Glutamatergic neuron (in vitro differentiated cells): ENCODE measurements at places on chromosomes 3 and 15.

- no peak for DNase-seq
- H3K36me3 ChIP-seq: no peaks in the 10 kb centered on the region
- H3K4me1 ChIP-seq: no peaks in the 10 kb centered on the region
- no peaks in the 10 kb centered on the region for H3K27me3 ChIP-seq
- no peak overlapping the region for H3K4me3 ChIP-seq
- no peak overlapping the region for H3K27ac ChIP-seq
These were observed 38.1 kb upstream of the LDHAL6B start for GRCh38 chr15:59168536-59168935.

GRCh38 chr15:39106950-39107349 is 473.9 kb upstream of the THBS1 start:
- no peak for DNase-seq
- H3K36me3 ChIP-seq: no peaks in the 10 kb centered on the region
- no peaks in the 10 kb centered on the region for H3K27me3 ChIP-seq
- no peaks in the 10 kb centered on the region for H3K4me1 ChIP-seq
- H3K4me3 ChIP-seq: no peak overlapping the region
- H3K27ac ChIP-seq: no peak overlapping the region

DNA sequence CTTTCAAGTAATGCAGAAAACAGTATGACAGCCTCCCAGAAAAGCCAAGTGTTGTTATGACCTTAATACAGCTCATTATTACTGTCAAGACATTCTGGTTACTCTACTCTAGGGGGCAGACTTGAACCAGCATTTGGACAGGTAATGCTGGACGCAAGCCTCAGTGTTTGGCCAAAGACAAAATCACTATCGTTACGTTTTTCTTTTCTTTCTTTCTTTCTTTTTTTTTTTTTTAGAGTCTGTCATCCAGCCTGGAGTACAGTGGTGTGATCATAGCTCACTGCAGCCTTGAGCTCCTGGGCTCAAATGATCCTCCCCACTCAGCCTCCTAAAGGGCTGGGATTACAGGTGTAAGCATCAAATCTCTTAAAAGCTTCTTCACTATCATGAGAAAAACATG is 29.4 kb upstream of the TMEM45A start:
- H3K36me3 ChIP-seq: no peaks in the 10 kb centered on the region
- H3K27ac ChIP-seq: no peak overlapping the region
- H3K4me3 ChIP-seq: no peak overlapping the region
- no peaks in the 10 kb centered on the region for H3K27me3 ChIP-seq

DNA sequence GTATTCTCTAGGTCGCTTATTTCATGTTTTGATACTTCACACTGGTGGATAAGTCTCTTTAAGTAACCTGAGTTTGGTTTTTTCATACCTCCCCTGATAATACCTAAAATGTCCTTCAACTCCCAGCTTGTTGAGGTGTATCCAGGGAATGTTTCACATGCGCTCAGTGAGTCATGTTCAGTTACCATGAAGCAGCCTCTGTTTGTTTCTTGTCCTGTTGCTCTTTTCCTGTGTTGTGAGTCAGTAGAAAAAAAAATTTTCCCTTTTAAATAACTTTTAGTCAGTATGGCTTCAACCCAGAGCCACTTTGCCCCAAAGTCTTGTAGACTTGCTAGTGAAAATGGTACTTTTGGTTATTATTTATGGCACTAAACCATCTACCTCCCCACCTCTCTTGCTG is 278.4 kb upstream of the ZPLD1 start:
- no peaks in the 10 kb centered on the region for H3K4me1 ChIP-seq
- no peak for DNase-seq
- H3K27ac ChIP-seq: no peak overlapping the region

GRCh38 chr15:41493205-41493901 is at the start of gene ITPKA:
TSS of gene ITPKA (plus strand) at chr15:41493874. CDS start at chr15:41493928, 54 bp downstream.
- H3K4me1 ChIP-seq: peaks cover 6% of the 10 kb centered on the region
- H3K4me3 ChIP-seq: peak within 1 kb of the TSS; percentile 79
- peak; percentile 61 for DNase-seq
- no peak within 1 kb of the TSS for H3K27ac ChIP-seq
- peaks cover 24% of the 10 kb centered on the region for H3K27me3 ChIP-seq

DNA sequence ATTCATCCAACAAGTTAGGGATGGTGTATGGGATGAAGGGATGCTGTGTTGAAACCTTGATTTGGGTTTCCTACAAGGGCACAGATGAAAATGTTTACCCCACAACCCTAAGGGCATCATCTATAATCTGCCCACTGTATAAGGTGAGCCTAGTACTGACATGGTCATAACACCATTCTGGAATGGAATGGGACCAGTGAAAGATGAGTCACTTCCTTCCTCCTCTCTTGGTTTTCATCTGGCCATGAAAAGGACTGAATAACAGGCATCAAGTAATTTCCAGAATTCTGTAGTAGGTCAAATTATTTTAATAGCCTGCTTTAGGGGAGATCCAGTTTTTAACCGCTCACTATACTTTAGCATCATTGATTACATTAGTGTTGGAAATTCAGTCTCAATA is 538.6 kb downstream of the NR2F2 start:
- no peak overlapping the region for H3K27ac ChIP-seq
- H3K4me1 ChIP-seq: no peaks in the 10 kb centered on the region
- DNase-seq: no peak

- DNase-seq: no peak
- no peak overlapping the region for H3K4me3 ChIP-seq
- peaks cover 8% of the 10 kb centered on the region for H3K4me1 ChIP-seq
- H3K27ac ChIP-seq: no peak overlapping the region
- H3K27me3 ChIP-seq: no peaks in the 10 kb centered on the region
- H3K36me3 ChIP-seq: no peaks in the 10 kb centered on the region
These were observed 6.9 kb upstream of the NME9 start for GRCh38 chr3:138336454-138336999.

DNA sequence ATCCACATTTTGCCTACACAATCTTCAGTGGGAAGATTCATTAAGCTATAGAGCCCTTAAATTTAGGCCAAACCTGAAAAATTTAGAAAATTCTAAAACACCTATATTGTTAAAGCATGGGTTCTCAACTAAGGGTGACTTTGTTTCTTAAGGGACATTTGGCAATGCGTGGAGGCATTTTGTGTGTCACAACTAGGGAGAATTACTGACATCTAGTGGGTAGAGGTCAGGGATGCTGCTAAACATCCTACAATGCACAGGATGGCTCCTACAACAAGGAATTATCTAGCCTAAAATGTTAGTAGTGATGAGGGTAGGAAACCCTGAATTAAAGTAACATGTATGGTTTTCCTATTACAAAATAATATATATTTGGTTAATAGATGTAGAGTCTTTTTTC is 55.8 kb downstream of the TBC1D5 start:
- H3K27ac ChIP-seq: no peak overlapping the region
- H3K27me3 ChIP-seq: no peaks in the 10 kb centered on the region
- no peaks in the 10 kb centered on the region for H3K36me3 ChIP-seq
- no peak for DNase-seq
- H3K4me3 ChIP-seq: no peak overlapping the region

DNA sequence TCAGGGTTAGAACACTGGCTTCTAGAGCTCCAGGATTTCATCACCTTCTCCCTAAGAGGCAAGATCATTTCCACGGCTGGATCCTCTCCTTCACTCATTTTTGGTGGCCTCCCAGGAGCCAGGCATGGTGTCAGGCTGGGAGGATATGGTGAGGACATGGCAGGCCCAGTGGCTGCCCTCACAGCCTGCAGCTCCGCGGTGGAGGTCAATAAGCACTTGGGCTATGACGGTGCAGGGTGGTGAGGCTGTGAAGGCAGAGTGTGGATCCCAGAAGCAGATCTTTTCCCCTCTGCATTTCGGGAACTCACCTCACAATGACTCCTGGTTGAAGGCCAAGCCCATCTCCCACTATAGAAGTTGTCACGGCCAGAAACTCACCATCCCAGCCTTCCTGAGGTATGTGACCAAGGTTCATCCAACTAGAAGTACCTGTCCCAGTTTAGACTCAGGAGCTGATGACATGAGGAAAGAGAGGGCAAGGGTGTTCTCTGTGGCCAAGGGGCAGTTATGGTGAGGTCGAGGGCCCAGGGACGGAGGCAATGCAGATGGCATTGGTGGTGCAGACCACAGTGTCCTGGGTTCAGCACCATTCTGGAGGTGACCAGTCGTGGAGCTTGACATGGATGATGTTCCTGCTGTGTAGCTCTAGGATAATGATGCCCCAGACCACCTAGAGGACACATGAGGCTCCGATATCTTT is 100.1 kb upstream of the SMAD3 start:
- H3K27me3 ChIP-seq: no peaks in the 10 kb centered on the region
- peaks cover 2% of the 10 kb centered on the region for H3K4me1 ChIP-seq
- no peaks in the 10 kb centered on the region for H3K36me3 ChIP-seq

- no peak for DNase-seq
- no peak overlapping the region for H3K27ac ChIP-seq
- H3K36me3 ChIP-seq: no peaks in the 10 kb centered on the region
- peaks cover 4% of the 10 kb centered on the region for H3K27me3 ChIP-seq
- H3K4me3 ChIP-seq: no peak overlapping the region
These were observed 15.7 kb downstream of the BHLHE40 start for GRCh38 chr3:4994823-4995499.

GRCh38 chr3:9809239-9809614 is 835 bp upstream of the TTLL3 start:
- peak overlapping the region; percentile 82 for H3K4me3 ChIP-seq
- peak overlapping the region; percentile 57 for H3K27ac ChIP-seq
- peaks cover 11% of the 10 kb centered on the region for H3K27me3 ChIP-seq
- H3K4me1 ChIP-seq: peaks cover 32% of the 10 kb centered on the region

DNA sequence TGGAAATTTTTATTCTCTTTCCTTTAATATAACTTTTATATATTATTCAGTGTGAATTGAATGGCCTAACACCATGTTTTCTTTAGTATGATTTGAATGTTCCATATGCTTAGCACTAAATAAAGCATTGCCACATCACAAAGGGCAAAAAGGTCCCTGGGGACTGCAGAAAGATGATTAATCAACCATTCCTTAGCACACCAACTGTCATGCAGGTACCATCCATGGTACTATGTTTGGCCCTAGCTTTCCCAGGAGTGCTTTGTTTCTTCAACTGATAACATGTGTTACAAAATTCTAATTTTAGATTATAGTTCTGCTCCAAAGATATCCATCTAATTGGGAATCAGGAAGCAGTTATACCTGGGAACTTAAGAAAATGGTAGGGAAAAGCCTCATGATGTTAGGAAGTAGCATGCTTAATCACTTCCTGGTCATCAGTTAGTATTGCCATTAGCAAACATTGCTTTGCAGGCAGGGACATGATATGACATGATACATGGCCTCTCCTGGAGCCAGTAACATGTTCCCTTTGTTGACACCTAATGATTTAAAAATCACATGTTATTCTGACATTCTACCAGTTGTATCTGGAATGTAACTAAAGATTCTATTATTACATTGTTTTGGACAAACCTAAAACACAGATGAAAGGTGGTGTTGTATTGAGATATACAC is 712.6 kb upstream of the GBE1 start:
- H3K4me3 ChIP-seq: no peak overlapping the region
- no peaks in the 10 kb centered on the region for H3K27me3 ChIP-seq
- H3K27ac ChIP-seq: no peak overlapping the region
- H3K4me1 ChIP-seq: no peaks in the 10 kb centered on the region

DNA sequence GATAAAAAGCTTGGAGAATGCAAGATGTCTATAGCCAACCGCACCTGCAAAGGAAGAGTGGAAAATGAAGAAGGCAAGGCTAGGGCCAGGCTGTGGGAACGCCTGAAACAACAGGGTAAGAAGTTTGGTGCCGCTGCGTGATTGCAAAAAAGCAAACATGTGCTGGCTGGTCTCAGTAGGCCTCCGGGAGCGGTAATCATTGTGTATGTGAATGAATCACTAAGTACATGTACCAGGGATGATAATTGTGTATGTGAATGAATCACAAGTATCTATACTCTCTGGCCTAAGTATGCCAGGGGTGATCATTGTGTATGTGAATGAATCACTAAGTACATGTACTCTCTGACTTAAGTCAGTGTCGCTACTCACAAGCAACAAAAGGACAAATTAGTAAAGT is 40.3 kb upstream of the PARL start:
- peaks cover 28% of the 10 kb centered on the region for H3K4me1 ChIP-seq
- H3K27me3 ChIP-seq: no peaks in the 10 kb centered on the region
- no peak for DNase-seq
- H3K27ac ChIP-seq: peak overlapping the region; percentile 50
- peaks cover 7% of the 10 kb centered on the region for H3K36me3 ChIP-seq

GRCh38 chr3:168024537-168024941 is 71.2 kb downstream of the GOLIM4 start:
- H3K36me3 ChIP-seq: no peaks in the 10 kb centered on the region
- peaks cover 2% of the 10 kb centered on the region for H3K27me3 ChIP-seq
- peak overlapping the region; percentile 88 for H3K27ac ChIP-seq
- peak overlapping the region; percentile 8 for H3K4me3 ChIP-seq

- H3K27ac ChIP-seq: no peak overlapping the region
- H3K27me3 ChIP-seq: no peaks in the 10 kb centered on the region
- peaks cover 3% of the 10 kb centered on the region for H3K4me1 ChIP-seq
- H3K36me3 ChIP-seq: no peaks in the 10 kb centered on the region
These were observed 35.8 kb upstream of the CCDC80 start for GRCh38 chr3:112676659-112677234.

DNA sequence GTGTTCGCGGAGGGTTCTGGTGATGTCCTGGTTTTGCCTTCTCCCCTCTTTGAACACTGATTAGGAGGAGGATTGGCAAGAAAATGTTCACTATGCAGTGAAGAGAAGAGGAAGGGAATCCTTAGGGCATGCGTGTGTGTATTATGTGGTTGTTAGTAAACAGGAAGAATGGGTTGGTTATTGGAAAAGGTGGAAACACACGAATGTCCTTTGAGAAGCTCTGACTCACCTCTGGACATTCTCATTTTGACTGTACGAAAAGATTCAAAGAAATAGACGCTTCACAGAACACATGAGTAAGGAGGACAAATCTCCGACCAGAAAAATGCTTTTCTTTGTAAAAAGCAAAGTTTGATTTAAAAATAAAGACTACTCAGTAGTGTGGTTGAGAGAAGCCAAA is 188.8 kb upstream of the PRICKLE2 start:
- H3K4me1 ChIP-seq: no peaks in the 10 kb centered on the region
- H3K36me3 ChIP-seq: no peaks in the 10 kb centered on the region
- no peak overlapping the region for H3K4me3 ChIP-seq
- no peaks in the 10 kb centered on the region for H3K27me3 ChIP-seq
- no peak for DNase-seq

DNA sequence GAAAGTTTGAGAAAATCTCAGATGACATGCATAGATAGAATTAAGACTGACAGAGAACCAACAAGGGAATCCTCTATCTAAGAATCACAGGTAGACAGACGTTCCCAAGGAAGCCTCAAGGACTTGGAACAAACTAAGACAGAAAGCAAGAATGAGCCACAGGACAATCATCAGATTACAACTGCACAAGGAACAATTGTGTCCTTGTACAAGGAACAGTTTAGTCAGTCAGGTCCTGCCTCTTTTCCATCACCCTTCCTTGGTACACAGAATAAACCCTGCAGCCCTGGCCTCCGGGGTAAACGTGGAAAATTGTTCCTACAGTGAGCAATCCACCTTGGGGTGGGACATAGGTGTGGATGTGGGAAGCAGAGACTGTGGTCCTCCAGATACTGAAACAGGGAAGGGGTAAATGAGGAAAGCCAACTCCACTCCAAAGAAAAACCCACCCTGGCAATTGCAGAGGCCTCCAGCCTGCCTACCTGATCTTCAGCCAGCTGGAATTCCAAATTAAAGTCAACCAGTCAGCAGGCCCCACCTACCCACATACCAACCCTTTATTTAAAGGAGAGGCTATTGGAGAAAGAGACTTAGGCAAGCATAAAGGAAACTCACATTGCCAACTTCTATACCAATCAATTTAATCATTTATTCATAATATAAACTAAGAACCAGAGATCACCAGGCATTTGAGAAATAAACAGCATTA is 73.4 kb downstream of the ULK4 start:
- peaks cover 16% of the 10 kb centered on the region for H3K36me3 ChIP-seq
